GM23338 (cell line): ENCODE measurements at places on chromosomes 13 and 19.
A peak's percentile ranks its signal among the peaks of the same experiment; 100 is the strongest.

- H3K27ac ChIP-seq: no peak overlapping the region
- no peak for DNase-seq
- no peaks in the 10 kb centered on the region for H3K4me1 ChIP-seq
- H3K4me3 ChIP-seq: no peak overlapping the region
- H3K36me3 ChIP-seq: no peaks in the 10 kb centered on the region
- H3K27me3 ChIP-seq: no peaks in the 10 kb centered on the region
Observed at GRCh38 chr13:21884299-21884909, 213.5 kb downstream of the FGF9 start.

DNA sequence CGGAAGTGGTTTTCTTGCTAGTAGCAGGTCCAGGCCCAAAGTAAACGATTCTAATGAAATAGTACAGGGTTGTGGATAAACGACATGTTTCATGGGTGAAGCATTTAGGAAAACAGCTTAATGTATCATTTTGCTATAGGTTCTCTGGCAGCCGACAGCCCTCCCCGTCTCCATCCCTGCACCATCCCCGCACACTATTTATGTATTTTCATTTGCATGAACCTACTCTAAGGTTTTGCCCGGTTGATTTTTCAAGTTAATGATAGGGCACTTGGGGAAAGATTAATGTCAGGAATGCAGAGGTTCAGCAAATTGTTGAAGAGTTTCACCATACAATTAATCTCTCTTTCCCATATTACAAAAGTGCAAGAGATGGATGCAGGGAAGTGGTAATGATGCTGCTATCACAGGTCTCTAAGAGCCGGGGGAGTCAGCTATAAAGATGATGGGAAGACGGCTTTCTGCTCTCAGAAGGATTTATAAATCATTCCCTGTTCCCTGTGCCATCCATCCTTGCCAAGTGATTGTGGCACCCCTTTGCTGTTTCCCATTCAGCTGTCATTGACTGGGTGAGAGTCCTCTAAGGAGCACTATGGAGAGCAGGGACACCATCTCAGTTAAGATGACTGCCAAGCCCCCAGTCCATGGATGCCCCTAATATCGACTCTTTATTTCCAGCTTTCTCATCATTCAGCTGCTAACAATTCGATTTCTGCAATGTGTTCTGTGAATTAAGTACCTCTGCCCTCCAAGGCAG lies 186.3 kb downstream of the IRS2 start:
- no peaks in the 10 kb centered on the region for H3K36me3 ChIP-seq
- H3K4me3 ChIP-seq: no peak overlapping the region
- H3K27ac ChIP-seq: no peak overlapping the region

GRCh38 chr13:31862828-31863227 lies 123.5 kb downstream of the RXFP2 start:
- H3K36me3 ChIP-seq: no peaks in the 10 kb centered on the region
- no peaks in the 10 kb centered on the region for H3K27me3 ChIP-seq
- DNase-seq: no peak

- no peak overlapping the region for H3K27ac ChIP-seq
- no peak overlapping the region for H3K4me3 ChIP-seq
- DNase-seq: no peak
- H3K36me3 ChIP-seq: no peaks in the 10 kb centered on the region
Observed at GRCh38 chr19:11265177-11265784, 3.0 kb upstream of the DOCK6 start.

DNA sequence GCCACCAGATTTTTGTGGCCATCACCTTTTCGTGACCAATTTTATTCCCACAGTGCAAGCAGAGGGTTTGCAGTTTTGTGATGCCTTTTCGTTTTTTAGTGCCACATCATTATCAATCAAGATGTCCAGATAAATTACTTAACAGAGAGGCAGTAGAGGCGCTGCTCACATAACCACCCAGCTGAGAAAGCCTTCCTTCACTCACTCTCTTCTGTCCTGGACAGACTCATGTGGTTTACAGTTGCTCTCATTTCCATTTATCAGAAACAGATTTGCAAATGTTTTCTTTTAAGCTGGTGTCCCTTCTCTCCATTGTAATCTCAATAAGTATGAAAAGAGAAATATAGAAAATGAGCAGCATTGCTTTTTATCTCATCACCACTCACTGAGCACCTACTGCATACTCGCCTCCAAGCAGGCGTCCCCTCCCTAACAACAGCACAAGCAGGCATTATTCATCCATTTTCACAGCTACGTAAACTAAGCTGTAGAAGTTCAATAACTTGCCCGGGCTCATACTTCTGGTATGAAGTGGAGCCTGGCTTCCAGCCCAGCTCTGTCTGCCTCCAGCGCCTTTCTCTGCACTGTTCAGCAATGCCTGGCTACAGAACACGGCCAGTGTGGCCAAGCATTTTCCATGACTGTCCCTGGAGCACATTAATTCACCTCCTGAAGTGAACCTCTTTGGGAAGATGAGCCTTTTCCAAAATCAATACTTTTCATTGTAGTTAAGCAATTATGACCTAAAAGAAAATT lies 34.6 kb upstream of the KATNAL1 start:
- H3K4me1 ChIP-seq: peaks cover 8% of the 10 kb centered on the region
- no peaks in the 10 kb centered on the region for H3K27me3 ChIP-seq
- H3K36me3 ChIP-seq: no peaks in the 10 kb centered on the region
- no peak for DNase-seq

- H3K36me3 ChIP-seq: no peaks in the 10 kb centered on the region
- H3K27me3 ChIP-seq: peaks cover 28% of the 10 kb centered on the region; the same call in 1 of the 2 replicates
- DNase-seq: no peak
- H3K4me3 ChIP-seq: no peak overlapping the region
- H3K4me1 ChIP-seq: no peaks in the 10 kb centered on the region
- no peak overlapping the region for H3K27ac ChIP-seq
Observed at GRCh38 chr19:4508698-4509097, 9.6 kb downstream of the PLIN4 start.

GRCh38 chr13:59901191-59901590 lies 262.5 kb downstream of the DIAPH3 start:
- no peak for DNase-seq
- no peaks in the 10 kb centered on the region for H3K4me1 ChIP-seq
- no peaks in the 10 kb centered on the region for H3K27me3 ChIP-seq

DNA sequence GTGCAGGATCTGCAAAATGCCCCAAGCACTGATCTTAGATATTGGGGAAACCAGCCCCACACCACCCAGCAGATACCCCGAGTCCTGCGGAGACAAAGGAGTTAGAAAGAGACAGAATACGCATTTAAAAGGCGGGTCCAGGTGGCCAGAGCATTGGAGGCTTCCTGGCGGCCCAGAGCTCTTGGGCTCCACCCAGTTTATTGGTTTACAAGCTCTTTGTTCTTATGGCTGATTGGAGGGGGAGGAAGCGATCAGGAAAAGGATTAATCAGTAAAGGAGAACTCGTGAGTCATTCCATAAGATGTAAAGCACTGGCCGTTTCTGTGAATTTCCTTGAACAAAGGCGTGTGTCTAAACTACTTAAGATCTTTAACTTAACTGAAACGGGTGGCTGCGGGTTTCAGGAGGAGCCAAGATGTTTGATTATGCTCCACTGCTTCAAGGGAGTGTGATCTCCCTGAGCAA lies 926 bp downstream of the ZNF587 start:
- H3K4me3 ChIP-seq: peak overlapping the region; percentile 73
- H3K4me1 ChIP-seq: peaks cover 7% of the 10 kb centered on the region; the same call in 1 of the 2 replicates
- H3K27me3 ChIP-seq: no peaks in the 10 kb centered on the region
- H3K27ac ChIP-seq: peak overlapping the region; percentile 85
- H3K36me3 ChIP-seq: peaks cover 14% of the 10 kb centered on the region; the same call in 1 of the 2 replicates

GRCh38 chr13:79392882-79393563 lies 13.0 kb downstream of the RBM26 start:
- no peaks in the 10 kb centered on the region for H3K27me3 ChIP-seq
- H3K36me3 ChIP-seq: no peaks in the 10 kb centered on the region; the same call in 1 of the 2 replicates
- H3K4me1 ChIP-seq: peaks cover 6% of the 10 kb centered on the region; the same call in 1 of the 2 replicates
- DNase-seq: no peak

- H3K4me1 ChIP-seq: peaks cover 4% of the 10 kb centered on the region
- no peaks in the 10 kb centered on the region for H3K36me3 ChIP-seq
- H3K27ac ChIP-seq: no peak overlapping the region
- H3K27me3 ChIP-seq: no peaks in the 10 kb centered on the region
- no peak overlapping the region for H3K4me3 ChIP-seq
- no peak for DNase-seq
Observed at GRCh38 chr13:23509781-23510543, 60.2 kb upstream of the TNFRSF19 start.

DNA sequence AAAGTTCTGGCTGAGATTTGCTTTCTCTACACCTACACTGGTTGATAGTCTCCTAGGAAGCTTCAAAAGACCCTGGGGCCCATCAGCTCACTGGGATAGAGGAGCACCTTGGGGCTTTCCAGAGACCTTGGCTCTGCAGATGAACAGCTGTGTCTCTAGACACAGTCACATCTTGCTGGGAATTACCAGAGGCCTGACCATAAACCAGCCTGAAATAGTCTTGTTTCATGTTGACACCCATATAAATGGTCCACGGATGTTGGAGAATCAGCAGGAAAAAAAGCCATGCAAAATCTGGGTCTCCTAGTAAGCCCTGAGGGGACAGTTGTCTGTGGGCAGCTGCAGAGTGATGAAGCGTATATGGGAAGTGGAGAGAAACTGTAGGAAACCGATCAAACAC lies 207.6 kb downstream of the DNAJC15 start:
- no peak for DNase-seq
- no peaks in the 10 kb centered on the region for H3K4me1 ChIP-seq
- no peak overlapping the region for H3K27ac ChIP-seq
- no peaks in the 10 kb centered on the region for H3K27me3 ChIP-seq
- no peak overlapping the region for H3K4me3 ChIP-seq

DNA sequence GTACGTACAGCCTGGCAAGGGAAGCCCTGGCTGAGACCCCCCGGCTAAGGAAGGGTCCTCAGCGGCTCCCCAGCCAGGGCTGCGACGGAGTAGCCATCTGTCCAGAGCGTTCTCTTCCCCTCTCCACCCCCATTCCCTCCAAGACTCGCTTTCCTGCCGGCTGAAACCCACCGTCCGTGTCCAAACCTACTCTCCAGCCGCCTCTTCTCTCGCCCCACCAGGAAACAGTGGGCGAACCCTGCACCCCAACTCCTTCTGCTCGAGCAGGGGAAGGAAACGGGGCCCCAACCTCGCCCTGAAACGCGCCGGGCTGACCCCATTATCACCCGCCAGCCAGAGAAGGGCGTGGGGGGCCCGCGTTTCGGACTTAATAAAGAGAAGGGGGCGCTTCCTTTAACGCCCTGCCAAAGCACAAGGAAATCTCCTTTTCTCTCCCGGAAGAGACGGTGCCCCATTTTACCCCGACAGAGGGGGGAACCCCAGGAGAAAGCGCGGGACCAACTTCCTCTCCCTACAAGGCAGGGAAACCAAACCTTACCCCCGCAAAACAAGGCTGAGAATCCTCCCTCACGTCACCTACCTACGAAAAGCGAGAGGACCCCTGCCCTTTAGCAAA lies 2.5 kb downstream of the ZC3H4 start:
- H3K36me3 ChIP-seq: no peaks in the 10 kb centered on the region
- peaks cover 31% of the 10 kb centered on the region for H3K4me1 ChIP-seq
- peak overlapping the region; percentile 92 for H3K4me3 ChIP-seq
- DNase-seq: no peak

DNA sequence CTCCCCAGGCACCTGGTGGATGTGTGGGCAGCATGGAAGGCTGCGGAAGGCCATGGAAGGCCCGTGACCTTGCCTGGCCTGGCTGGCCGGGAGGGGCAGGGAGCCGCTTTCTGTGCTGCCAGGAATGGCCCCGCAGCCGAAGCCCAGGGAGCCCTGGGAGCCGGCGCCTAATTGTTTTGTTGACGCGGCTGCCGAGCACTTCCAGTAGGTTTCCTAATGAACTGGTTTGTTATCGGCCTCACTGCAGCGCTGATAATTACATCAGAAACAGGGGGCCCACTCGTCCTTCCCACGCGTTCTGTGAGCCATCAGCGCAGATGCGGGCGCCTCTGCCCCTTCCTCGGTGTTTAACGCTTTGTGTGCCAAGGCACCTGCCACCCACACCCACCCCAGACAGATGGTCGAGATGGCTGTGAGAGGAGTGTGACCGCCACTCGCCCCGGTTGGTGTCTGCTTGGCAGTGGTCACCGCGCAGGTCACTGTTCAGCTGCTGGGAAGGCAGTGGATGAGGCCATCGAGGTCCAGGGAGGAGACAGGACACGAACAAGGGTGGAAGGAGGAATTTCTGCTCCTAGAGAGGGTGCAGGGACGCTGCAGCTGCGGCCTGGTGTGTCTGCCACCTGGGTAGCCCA lies 124.5 kb downstream of the KDM4B start:
- peaks cover 3% of the 10 kb centered on the region; the same call in 1 of the 2 replicates for H3K36me3 ChIP-seq
- H3K4me3 ChIP-seq: no peak overlapping the region
- H3K27ac ChIP-seq: peak overlapping the region; percentile 39

GRCh38 chr13:33052506-33053280 lies 36.5 kb downstream of the KL start:
- H3K36me3 ChIP-seq: no peaks in the 10 kb centered on the region
- H3K4me3 ChIP-seq: no peak overlapping the region
- no peaks in the 10 kb centered on the region for H3K27me3 ChIP-seq
- no peaks in the 10 kb centered on the region for H3K4me1 ChIP-seq
- DNase-seq: no peak

- no peaks in the 10 kb centered on the region; the same call in 1 of the 2 replicates for H3K4me1 ChIP-seq
- H3K4me3 ChIP-seq: no peak overlapping the region
- peak; percentile 0 for DNase-seq
Observed at GRCh38 chr19:456547-457110, 4.2 kb downstream of the SHC2 start.

GRCh38 chr13:106630162-106630561 lies 62.2 kb upstream of the ARGLU1 start:
- no peak overlapping the region for H3K4me3 ChIP-seq
- H3K27me3 ChIP-seq: no peaks in the 10 kb centered on the region
- H3K27ac ChIP-seq: no peak overlapping the region
- H3K36me3 ChIP-seq: no peaks in the 10 kb centered on the region
- no peak for DNase-seq

DNA sequence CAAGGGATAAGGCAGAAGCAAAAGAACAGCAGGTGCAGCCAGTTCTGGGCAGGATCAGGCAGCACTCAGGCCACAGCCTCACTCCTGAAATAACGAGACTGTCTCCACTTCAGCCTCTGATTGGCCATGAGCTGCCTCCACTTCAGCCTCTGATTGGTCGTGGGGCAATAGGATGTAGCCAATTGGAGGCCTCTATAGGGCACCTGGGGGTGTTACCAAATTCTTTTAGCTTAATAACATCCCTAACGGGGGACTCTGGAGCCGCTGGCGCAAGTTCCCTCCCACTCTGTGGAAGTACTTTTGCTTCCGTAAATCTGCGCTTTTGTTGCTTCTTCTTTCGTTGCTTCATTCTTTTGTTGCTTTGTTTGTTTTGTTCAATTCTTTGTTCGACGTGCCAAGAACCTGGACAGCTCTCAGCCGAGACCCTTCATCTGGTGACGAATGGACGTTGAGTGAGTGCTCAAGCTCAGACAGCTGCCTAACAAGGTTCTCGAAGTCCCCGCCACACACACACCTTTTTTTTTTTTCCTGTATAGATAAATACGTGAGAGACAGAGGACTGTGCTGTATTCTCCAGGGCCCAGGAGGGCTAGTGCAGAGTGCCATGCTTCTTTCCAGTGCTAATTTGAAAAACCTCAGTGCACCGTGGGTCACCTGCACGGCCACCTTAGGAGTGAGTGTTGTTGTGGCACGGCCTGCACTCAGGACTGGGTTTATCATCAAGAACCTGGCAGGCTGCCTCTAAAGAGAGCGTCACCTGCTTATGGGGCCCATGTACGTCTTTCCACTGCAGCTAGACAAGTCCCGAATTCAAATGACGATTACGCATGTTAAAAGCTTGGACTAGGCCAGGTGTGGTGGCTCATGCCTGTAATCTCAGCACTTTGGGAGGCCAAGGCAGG lies 32.0 kb upstream of the TUBGCP3 start:
- peak overlapping the region; percentile 16; the same call in 1 of the 2 replicates for H3K4me3 ChIP-seq
- DNase-seq: peak; percentile 85
- H3K27ac ChIP-seq: no peak overlapping the region

- H3K36me3 ChIP-seq: no peaks in the 10 kb centered on the region
- no peak for DNase-seq
- H3K27me3 ChIP-seq: no peaks in the 10 kb centered on the region
- H3K4me1 ChIP-seq: no peaks in the 10 kb centered on the region
Observed at GRCh38 chr13:103556681-103557080, 490.5 kb upstream of the SLC10A2 start.
